ENCODE measurements at places on chromosomes 2 and 18. TPM values are rescaled to one million over a fixed set of nuclear protein-coding genes. Genes with fewer than 3 reads are reported as not detected.

GRCh38 chr2:110637093-110637492, 40.8 kb downstream of the BUB1 start:
- DNase-seq = no peak

GRCh38 chr18:58321986-58322385, 278.0 kb downstream of the NEDD4L start:
- DNase-seq = peak; percentile 74

DNA sequence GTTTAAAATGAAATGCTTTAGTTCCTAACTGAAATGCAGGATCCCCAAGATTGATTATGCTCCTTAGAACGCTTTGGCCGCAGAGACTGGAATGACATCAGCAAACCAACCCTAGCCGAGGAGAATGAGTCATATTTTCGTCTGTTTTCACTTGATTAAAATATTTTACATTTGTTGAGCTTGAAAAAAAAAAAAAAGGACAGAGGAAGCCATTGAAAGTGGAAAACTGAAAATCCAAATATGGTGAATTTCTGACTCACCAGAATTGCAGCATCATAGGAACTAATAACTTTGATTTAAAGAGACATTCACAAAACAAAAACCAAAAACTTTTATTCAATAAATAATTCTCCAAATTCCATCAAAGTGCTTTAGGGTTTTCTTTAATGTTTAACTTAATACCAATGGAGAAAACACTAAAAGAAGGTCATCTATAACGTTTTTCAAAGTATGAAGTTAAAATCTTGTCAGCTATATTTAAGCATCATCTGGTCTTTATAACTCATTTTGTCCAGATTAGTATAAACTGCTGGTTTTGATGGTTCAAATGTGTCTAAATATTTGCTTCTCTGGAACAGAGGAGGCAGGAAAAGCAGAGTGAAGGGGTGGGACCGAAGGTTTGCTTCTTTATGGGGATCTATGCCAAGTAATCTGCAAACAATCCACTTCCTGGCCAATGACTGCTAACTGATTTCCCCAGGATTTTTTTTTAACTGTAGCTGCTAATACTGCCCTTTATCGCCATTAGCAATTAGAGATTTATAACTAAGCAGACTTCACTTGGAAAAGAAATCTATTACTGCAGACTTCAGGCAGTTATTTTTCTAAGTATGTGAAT, 30.9 kb upstream of the COL5A2 start:
- DNase-seq = peak; percentile 98

GRCh38 chr2:146844226-146844990, 1000.4 kb upstream of the ACVR2A start:
- peak; percentile 4 for DNase-seq

DNA sequence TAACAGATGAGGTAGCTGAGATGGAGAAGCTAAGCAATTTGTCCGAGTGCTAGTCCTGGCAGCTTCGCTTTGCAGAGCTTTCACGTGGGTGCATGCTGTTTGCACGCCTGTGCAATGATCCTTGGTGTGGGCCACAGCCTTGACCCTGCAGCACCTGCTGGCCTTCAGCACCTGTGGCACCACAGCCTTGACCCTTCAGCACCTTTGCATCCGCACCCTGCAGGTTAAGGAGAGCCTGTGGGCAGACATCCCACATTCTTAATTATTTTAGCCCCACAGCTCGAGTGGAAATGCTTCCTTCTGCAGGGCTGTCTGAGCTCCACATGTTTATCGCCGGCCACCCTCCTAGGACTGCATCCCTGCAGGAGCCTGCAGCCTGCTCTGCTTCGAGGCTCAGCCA, 19.3 kb downstream of the NCK2 start:
- no peak for DNase-seq

The CACNB4 gene
- total RNA-seq = 0.36 TPM

The PSTPIP2 gene
- 14.4 TPM for total RNA-seq

The KIAA2012 gene
- total RNA-seq = under 0.01 TPM

The SERPINB11 gene
- not detected for total RNA-seq

The ZNF804A gene
- total RNA-seq = 3.3 TPM

The CAPN14 gene
- under 0.01 TPM for total RNA-seq

The L3MBTL4 gene
- under 0.01 TPM for total RNA-seq

The LMAN2L gene
- 22.9 TPM for total RNA-seq

The CRYBA2 gene
- total RNA-seq = not detected
